ENCODE measurements at places on chromosomes 6 and 20.

- DNase-seq = no peak
Measured at GRCh38 chr20:17504066-17504897, 26.9 kb downstream of the BFSP1 start.

GRCh38 chr20:21395666-21396598 is 1.4 kb downstream of the NKX2-4 start:
- DNase-seq = peak; percentile 42

- no peak for DNase-seq
Measured at GRCh38 chr6:45714006-45714730, 301.5 kb downstream of the CLIC5 start.

- DNase-seq = no peak
Measured at GRCh38 chr20:13229538-13229937, 8.5 kb downstream of the ISM1 start.

GRCh38 chr20:11544029-11544678 is 373.5 kb upstream of the BTBD3 start:
- peak; percentile 5 for DNase-seq

DNA sequence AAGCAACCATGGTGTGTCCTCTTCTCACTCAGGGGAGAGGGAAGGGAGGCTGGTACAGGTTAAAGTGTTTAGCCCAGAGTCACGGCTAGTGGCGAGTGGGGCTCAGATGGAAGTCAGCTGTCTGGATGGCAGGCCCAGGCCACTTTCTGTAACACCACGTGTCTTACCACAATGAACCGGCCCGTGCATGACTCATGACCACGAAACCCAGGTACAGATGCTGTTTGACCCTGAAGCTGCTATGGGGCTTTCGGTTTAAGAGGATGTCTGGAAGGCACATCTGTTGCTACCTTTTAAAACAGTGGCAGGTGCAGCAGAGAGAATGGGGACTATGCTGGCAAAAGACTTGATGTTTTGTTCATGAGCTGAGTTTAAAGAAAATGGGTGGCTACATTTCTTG is 36.5 kb upstream of the MPC1 start:
- DNase-seq = peak; percentile 67

DNA sequence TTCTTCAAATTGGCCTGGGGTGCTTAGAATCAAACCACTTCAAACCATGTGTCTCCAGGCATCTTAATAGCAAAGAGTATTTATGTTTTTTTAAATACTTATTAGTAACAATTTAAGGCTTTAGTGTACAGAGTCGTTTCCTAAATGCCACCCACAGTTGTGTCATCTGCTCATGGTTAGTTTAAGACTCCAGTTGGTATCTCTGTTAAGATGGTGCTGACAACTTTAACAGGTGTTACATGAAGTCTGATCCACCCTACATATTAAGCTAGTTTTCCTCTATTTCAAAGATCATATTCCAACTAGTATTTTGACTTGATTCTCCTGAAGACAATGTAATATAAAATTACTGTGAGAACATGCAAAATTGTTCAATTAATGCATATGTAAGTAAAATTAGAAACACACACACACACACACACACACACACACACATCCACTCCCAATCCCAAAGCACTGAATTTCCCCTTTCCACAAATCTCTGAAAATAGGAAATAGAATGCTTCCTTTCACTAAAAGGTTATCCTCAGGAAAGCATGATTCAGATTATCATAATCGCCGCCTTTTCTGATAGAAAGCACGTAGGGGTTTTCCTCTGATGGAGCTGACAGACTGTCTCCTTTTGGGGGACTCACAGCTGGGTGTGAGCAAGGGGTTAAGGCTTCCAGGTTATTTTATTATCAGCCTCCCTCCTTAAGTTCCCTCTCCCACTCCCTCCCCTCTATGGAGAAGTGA is 10.5 kb downstream of the CNKSR3 start:
- DNase-seq = no peak

Data from CD4-positive, alpha-beta T cell treated with Interleukin-10 for 1 hour (primary cell).